Breast epithelium (tissue), 4 donors: ENCODE measurements at places on chromosomes 6 and 20. TPM values are rescaled to one million over a fixed set of nuclear protein-coding genes. Genes with fewer than 3 reads are reported as not detected.

Gene TREM1
- total RNA-seq = 0.98 TPM

GRCh38 chr6:130132286-130132701 is 90.5 kb downstream of the SAMD3 start:
- DNase-seq = no peak

DNA sequence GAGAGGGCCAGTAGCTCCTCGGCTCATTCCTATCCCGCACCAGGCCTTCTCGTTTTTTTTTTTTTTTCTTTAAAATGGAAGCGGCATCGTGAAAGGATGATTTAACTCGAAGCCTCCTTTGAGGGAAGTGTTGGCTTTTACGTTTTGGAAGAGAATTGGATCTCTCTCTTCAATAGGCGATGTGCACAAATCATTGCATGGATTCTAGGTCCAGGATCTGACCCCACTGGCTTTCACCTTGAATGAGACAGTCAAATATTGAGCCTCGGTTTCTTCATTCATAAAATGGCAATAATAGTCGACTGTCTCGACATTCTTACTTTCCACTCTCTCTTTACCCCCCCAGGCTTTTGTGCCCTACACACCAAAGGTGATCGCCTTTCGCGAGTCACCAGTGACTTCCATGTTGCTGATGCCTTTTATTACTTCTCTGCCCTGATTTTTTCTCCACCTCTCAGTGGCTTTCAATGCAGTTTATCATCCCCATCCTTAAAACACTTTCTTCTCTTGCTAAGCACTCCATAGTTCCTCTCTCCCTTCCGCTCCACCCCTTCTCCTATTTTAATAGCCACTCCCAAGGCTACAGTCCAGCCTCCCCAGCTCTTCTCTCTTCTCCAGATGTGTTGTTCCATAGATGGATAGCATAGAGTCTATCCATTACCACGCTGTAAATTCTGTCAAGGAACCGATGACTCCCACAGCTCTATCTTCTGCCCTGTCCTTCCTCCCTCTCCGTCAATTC is 473 bp upstream of the DTNBP1 start:
- no peak for DNase-seq

- no peak for DNase-seq
Observed at GRCh38 chr6:109429496-109429895, 10.9 kb downstream of the PPIL6 start.

DNA sequence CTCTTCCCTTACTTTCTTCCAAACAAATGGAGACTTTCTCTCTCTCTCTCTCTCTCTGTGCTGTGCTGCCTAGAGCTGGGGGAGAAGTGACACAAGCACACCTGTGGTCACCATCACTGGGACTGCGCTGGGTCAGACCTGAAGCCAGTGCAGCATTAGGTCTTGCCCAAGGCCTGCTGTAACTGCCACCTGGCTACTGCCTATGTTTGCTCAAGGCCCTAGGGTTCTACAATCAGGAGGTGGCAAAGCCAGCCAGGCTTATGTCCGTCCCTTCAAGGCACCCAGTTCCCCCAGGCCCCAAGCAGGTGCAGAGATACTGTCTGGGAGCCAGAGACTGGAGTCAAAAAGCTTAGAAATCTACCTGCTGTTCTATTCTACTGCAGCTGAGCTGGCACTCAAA is 49.4 kb upstream of the TOP1 start:
- DNase-seq = no peak

Gene CYP39A1
- 6.9 TPM for total RNA-seq

Gene DDO
- total RNA-seq = 2.0 TPM

DNA sequence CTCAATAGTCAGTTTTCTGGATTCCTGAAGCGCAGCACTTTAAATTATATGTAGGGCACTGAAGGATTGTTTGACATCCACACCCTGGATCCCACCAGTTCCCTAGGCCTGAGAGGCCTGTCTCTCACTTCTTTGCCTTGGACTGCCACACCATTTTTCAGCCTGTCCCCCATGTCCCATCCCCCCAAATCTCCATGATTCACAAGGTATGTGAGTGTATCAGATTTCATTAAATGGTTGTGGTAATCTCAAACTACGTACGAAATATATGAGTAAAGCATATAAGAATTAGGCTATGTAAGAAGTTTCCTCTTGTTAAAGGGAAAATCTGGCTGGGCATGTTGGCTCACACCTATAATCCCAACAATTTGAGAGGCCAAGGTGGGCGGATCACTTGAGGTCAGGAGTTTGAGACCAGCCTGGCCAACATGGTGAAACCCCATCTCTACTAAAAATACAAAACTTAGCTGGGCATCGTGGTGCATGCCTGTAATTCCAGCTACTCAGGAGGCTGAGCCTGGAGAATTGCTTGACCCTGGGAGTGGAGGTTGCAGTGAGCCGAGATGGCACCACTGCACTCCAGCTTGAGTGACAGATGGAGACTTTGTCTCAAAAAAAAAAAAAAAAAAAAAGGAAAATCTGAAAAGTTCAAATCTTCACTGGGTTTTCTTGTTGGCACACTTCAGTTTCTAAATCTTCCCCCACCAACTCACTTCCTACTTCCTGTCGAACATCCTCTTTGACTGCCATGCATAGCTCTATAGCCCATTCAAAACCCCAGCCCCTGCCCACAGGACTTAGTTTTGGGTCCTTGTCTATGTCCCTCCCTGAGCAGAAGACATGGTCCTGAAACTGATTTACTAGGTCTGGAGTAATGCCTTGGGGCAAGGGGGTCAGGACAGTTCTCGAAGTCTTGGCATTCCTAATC is 97.3 kb upstream of the SHLD1 start:
- DNase-seq = no peak

- DNase-seq = no peak
Observed at GRCh38 chr6:37646986-37647764, 50.5 kb downstream of the MDGA1 start.

- DNase-seq = no peak
Observed at GRCh38 chr6:139857143-139857542, 482.7 kb upstream of the CITED2 start.

- no peak for DNase-seq
Observed at GRCh38 chr6:34145161-34146020, 496 bp downstream of the GRM4 start.

DNA sequence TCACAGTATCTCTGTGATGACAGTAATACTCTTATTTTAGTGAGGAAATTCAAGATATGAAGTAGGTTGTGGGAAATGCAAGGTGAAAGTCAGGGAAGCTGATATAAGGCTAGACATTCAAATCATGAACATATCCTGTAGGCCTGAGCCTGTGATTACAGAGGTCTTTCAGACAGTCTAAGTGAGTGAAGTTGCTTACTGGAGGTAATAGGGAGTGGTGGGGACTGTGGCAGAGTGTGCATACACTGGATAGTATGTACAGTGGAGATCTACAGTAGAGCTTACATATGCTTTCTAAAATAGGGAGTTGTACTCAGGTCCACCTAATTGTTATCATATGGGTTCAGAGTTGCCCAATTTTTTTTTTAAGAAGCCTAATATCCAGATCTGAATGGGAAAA is 3.1 kb downstream of the DHX35 start:
- DNase-seq = no peak

GRCh38 chr6:1820165-1820564 is 210.4 kb downstream of the FOXC1 start:
- no peak for DNase-seq

- no peak for DNase-seq
Observed at GRCh38 chr6:88636871-88637270, 326.5 kb downstream of the RNGTT start.

DNA sequence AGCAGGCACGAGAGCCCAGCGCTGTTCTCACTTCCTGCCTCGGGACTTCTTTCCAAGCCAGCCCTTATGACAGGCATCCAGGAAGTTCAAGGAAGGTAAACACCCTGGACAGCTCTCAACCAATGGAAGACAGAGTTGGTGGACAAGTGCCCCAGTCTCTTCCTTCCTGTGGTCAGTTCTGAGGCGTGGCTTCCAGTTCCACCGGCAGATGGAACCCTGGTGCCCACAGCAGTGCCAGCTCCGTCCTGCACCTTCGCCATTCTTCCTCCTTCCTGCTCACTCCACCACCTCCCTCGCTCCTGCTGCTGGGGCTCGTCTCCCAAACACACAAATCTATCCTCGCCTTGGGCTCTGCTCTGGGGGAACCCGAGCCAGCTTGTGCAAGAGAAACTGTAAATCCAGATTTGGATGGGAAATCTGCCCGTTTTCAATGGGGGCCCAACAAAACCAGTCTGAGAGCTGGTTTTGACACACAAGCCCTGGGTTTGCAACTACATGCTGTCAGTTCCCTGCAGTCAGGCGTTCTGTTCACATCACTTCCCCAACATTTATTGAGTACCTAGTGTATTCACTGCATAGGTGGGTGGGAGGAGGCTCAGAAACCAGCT is 162.7 kb downstream of the GRM4 start:
- peak; percentile 41 for DNase-seq

DNA sequence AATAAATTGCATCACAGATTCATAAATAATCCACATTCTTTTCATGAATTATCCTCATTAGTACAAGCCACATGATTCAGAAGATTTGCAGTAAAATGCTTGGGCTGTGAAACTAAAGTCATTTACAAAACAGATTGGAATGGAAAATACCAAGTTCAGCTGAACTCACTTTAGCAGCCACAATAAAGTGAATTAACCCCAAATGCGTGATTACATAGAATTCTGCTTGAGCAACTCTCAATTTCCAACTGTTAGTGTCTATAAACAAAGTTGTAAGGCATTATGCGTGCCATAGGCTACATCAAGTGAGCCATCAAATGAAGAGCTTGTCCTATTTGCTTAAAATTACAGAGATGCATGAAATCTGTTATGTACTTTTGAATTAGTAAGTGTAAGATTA is 60.4 kb upstream of the GFRAL start:
- DNase-seq = no peak

Gene MMS22L
- total RNA-seq = 9.5 TPM

Gene PTCRA
- total RNA-seq = not detected

DNA sequence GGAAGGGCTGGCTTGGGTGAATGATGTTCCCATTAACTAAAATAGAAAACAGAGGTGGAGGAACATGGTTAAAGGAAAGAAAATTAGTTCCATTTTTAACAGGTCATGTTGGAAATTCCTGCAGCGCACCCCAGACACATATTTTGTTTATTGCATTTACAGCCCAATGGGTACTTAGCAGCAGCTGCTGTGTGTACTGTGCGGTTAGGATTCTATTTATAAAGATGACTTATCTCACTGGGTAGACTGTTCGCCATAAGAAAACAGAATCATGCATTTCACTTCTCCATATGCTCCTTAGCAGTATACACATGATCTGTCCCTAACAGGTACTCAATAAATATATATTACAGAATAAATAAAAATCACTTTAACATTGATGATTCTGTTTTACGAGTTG is 135.8 kb downstream of the SLC35F1 start:
- no peak for DNase-seq

DNA sequence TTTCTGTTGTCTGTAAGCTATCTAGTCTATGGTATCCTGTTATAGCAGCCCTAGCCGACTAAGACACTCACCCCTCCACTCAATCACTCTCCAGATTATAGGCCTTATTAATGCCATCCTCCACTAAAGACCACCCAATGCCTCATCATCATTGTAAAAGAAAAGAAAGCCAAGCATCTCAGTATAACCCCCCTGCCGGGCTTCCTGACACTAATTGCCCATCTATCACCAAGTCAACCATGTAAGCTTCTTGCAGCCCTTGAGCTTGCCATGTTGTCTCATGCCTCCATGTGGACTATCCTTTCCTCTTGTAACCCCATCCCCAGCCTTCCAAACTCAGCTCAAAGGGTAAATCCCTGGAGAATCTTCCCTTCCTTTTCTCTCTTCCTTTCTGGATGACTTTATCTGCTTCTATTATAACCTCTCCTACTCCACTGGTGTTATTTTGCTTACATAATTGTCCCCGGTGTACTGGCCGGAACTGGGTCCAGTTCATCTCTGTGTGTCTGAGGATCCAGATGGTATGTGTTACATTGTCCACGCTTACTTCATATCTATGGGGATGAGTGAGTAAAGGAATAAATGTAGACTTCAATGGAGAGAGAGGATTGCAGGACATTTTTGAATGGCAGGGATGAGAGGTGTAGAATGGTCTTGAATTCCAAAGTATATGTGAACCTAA is 202.9 kb upstream of the SOX4 start:
- DNase-seq = no peak

Gene SMOC2
- 63.6 TPM for total RNA-seq

Gene VSTM2L
- total RNA-seq = 0.33 TPM

Gene PM20D2
- 22.5 TPM for total RNA-seq

- DNase-seq = no peak
Observed at GRCh38 chr6:135062735-135063134, 8.1 kb upstream of the HBS1L start.

DNA sequence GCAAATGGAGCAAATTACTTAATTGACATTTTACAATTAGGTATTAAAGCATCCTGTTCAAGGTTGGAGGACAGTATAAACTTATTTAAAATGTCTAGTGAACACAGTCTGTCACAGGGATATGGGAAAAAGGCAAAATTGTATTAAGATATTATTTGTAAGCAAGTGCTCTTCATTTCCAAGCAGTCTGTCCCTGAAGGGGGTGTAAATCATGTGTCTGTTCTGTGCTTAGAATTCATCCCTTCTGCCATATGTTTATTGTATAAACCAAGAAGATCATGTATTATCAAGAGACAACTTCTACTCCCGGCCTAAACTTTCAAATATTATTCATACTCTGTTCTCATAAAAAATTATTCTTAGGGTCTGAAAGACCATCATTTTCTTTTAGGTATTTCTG is 144.8 kb downstream of the BCKDHB start:
- no peak for DNase-seq

DNA sequence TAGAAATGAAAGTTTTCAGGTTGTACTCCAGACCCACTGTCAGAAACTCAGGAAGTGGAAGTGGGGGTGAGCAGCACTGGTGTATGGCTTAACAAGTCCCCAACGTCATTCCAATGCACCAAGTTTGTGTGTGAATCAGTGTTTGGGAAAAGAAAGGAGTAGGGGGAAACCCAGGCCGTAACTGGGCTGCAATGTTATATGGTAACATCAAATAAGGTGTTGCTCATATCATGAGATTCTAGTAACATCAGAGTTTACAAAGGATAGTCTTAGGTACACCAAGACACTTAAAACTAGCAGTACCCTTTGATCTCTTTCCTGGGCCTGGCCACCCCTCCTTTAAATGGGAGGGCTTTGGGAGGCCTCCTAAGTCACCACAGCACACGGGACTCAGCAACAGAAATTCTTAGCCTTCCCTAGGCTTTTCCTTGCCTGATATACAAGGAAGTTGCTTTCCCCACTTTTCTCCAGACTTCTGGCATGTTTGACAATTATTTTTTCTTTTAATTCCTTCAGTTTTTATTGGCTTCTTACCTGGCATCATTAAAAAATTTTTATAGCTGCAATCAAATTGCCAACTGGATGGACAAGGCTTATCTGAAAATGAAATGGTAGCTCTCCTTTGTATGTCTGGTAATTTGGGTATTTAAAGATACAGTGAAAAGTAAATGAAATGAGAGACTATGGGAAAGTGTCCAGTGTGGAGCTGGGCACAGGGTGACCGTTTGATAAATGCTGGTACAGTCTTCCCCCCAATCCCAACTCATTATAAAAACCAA is 15.1 kb downstream of the E2F3 start:
- no peak for DNase-seq
